Fibroblast of lung (primary cell): ENCODE measurements at places on chromosomes 13 and 19. TPM values are rescaled to one million over a fixed set of nuclear protein-coding genes. Genes with fewer than 3 reads are reported as not detected.

Gene GDF15
- 140 and 210 TPM in 2 replicates for total RNA-seq

Gene ZNF235
- 2.8 and 5.8 TPM in 2 replicates for total RNA-seq

Gene EML2
- total RNA-seq: 34.7 and 69.9 TPM in 2 replicates

Gene KLK15
- not detected in 2 replicates for total RNA-seq

- peak; percentile 88 for DNase-seq
Observed at GRCh38 chr19:18831524-18832305, at the start of gene UPF1. TSS of gene UPF1 (plus strand) at chr19:18831959. CDS start at chr19:18832210, 251 bp downstream.

GRCh38 chr13:35720690-35721554, 244.4 kb upstream of the MAB21L1 start:
- peak; percentile 53 for DNase-seq

DNA sequence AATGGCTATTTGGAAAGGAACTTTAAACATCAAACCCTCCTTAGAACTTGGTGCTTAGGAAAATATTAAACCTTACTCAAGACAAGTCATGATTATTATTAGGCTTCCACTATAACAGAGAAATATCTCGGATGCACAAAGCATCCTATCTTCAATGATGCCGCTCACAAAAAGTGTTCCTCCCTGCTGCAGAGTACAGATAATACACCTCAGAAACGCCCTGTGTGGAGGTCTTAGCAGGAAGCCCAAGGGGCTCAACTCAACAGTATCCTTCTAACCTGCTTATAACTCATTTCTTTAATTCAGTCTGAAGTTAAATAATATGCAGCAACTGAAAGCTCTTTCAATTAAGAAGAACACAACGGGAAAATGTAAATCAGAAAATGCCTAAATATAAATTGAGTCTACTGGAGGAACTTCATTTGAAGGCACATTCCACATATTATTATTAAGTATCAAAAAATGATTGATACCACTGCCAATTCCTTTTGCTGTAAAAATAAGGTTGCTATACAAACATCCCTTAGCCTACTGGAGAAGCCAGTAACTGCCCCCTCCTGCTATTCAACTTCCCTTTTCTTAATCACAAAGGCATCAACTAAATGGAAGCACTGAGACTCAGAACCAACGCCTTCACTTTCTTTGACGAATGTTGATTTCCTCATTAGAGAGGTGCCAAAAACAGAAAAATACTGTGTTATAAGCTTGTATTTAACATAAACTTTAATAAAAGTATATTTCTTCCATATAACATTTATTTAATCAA, 12.0 kb downstream of the ELF1 start:
- no peak for DNase-seq

Gene SH2D3A
- total RNA-seq: not detected in 2 replicates

- no peak for DNase-seq
Observed at GRCh38 chr13:39602277-39602613, 748 bp downstream of the LHFPL6 start.

DNA sequence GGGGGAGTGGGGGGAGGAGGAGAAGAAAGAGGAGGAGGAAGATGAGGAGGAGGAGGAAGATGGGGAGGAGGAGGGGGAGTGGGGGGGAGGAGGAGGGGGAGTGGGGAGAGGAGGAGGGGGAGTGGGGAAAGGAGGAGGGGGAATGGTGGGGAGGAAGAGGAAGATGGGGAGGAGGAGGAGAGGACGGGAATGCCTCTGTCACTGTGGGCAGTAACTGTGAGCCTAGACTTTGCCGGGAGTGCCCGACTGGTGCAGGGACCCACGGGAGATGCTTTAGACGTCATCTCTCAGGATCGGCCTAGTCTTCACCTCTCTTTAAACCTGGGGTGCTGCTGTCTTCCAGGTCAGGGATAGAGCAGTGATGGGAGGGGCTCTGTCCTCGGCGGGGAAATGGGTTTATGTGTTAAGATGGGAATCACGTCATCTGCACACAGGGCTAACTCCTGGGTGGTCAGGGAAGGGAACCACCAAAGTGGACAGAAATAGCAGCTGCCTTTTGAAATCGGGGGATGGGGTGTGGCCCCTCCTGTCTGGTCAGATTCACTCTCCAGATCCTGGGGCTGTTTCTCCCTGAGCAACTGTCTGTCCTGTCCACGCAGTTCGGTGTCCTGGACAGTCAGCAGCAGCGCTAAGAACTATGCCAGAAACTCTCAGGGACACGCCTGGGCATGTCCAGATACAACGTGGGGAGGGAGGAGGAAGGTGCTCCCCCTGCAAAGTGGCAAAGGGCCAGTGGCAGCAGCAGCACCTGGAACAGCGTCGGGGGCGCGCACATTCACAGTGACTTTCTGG, 26.9 kb downstream of the GAS6 start:
- DNase-seq: peak; percentile 93

GRCh38 chr13:24196593-24197197, 36.2 kb downstream of the SPATA13 start:
- DNase-seq: no peak

DNA sequence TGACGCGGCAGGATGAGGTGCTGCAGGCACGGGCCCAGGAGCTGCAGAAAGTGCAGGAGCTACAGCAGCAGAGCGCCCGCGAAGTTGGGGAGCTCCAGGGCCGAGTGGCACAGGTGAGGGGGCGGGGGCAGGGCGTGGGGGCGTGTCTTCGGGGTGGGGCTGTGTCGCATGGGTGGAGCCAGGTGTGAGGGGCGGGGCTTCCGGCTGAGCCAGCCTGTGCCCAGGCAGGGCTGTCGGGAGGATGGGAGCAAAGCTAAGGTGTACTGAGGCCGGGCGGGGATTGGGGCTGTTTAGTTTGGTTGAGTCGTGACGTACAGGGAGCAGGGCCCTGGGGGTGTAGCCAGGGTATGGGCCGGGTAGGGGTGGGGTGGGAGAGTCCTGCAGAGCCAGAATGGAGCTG, 62.3 kb downstream of the KCNC3 start:
- no peak for DNase-seq

Gene WDR62
- total RNA-seq: 0.26 and 2.8 TPM in 2 replicates

GRCh38 chr19:51607077-51607476, 23.1 kb downstream of the SIGLEC5 start:
- DNase-seq: no peak

DNA sequence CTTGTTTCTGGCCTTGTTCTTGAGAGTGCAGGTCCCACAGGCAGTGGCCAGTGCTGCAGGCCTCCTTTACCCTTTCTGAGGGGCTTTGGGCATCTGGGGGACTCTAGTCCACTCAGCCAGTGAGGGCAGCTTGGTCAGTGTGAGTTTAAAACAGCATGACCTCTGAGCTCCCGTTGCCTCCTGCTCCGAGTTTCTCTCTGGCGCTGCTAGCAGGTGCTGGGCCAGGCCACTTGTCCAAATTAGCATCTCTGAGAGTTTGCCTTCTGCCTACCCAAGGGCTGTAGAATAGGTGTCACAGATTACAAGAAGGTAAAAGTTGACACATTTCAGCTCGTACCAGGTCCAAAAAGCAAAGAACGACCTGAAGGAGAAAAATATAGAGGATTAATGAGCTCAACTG, 105.9 kb downstream of the SIPA1L3 start:
- no peak for DNase-seq

DNA sequence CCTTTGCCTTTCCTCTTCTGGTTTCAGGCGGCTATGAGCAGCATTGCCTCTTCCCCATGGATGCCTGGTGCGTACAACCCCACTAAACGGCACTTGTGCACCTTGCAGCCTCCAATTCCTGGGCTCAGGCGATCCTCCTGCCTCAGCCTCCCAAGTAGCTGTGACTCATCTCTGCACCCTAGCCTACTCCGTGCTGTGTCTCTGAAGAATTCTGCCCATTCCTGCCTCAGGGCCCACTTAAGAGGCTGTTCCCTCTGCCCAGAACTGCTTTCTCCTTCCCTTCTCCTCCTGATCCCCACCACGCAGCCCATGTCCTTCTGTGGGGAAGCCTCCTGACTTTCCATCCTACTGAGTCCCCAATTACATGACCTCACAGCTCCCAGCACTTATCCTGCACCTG, 142.2 kb upstream of the ZNF507 start:
- no peak for DNase-seq

DNA sequence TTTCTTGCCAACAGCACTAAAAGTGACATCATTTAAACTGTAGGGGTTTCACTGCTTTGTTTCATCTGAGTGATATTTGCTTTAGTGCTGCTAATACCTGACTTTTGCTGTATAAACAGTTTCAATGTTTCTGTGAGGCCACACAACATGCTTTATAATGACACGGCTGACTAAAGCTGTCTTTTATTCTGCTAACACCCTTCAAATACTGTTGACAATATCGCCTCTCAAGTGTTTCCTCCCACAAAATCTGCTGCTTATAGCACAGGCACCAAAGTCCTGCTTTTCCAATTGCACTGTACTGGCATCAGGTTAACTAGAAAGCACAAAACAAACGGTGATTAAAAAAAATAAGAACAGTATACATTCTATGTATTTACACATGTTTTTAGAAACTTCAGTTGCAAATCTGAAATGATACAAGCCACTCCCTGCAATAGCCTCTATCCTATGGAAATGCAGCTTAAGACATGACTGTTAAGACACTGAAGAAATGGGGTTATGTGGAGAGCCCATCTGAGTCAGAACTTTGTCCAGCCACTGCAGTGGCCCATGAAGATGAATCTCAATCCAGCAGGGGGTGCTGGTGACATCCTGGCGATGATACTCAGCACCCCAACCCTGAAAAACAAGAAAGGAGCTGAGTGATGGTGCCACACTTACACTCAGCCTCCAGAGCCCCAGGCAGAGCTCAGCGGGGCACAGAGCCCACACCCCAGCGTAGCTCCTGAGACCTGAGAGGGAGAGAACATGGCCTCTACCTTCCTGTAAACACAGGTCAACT, 29.4 kb downstream of the RFXAP start:
- no peak for DNase-seq

Gene SERPINE3
- not detected in 2 replicates for total RNA-seq

- no peak for DNase-seq
Observed at GRCh38 chr13:51713807-51714206, 90.2 kb downstream of the DHRS12 start.

GRCh38 chr19:52987221-52987620, 24.5 kb upstream of the ZNF816 start:
- DNase-seq: no peak

DNA sequence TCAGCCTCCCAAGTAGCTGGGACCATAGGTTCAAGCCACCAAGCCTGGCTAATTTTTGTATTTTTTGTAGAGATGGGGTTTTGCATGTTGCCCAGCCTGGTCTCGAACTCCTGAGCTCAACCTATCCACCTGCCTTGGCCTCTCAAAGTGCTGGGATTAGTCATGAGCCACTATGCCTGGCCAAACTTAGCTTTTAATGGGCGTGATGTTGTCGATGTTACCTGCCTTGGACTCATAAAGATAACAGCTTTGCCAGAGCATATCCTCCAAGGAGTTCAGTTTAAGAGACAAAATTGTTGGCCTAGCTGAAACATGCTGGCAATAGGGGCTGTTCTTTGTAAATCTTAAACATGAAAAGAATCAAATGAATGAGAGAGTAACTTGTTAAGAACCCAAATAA, 13.1 kb downstream of the POLR1D start:
- no peak for DNase-seq

DNA sequence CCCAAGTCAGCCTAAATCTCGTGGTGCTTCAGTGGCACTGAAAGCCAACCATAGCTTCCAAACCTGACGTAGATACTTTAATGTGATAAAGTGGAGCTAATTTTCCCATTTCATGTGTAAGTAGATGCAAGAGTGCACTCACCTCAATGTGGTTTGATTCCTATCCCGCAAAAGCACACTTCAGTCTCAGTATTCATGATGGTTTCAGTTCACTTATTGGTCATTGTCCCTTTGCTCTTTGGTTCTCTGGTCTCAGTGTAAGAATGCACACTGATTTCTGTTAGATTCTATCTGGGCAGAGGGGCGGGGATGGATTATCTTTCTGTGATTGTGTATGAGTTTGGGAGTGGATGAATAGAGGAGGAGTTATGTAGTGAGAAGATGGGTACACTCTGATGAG, 340.6 kb downstream of the KCNRG start:
- DNase-seq: no peak

Gene IGFL1
- not detected in 2 replicates for total RNA-seq

Gene SULT2A1
- total RNA-seq: not detected in 2 replicates

DNA sequence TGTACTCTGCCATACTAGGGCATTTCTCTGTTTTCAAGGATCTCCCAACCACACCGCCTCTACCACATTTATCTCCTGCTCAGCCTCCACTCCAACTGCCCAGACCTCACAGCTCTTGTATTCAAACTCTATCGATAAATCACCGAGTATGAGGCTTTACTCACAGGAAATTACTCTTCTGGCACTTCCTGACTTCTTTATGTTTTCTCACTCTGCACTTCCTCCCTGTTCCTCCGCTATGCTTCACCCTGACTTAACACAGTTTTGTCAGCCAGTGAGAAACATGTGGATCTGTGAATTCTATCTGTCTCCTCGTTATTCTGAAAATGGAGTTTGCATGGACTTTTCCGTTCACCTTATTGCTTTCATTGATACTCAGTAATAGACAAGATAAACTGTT, 2.6 kb upstream of the CARD8 start:
- peak; percentile 21 for DNase-seq

GRCh38 chr19:10501971-10502523, 1.1 kb downstream of the KEAP1 start:
- peak; percentile 37 for DNase-seq

DNA sequence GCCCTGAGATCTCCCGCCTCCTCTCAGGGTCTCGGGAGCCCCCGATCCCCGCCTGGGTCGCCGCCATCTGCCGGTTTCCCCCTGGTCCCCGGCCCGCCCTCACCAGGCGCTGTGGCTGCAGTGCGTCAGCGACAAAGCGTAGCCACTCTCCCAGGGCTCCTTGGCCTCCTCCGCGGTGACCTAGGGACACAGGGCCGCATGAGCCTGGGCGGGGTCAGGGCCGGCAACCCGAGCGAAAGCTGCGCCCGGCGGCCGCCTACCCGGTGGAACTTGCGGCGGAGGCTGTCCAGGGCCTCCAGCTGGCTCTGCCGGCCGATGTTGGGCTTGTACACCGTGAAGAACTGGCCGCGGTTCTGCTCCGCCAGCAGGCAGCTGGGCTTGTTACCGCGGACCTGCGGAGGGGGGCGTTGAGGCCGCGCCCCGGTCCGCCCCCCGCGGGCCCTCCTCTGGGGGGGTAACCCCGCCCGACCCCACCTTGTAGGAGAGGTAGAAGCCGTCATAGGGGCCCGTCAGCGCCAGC, 5.3 kb downstream of the GPX4 start:
- no peak for DNase-seq

Gene ZNF208
- total RNA-seq: 3.6 TPM in 2 replicates
